ENCODE measurements at places on chromosomes 11 and 22.

DNA sequence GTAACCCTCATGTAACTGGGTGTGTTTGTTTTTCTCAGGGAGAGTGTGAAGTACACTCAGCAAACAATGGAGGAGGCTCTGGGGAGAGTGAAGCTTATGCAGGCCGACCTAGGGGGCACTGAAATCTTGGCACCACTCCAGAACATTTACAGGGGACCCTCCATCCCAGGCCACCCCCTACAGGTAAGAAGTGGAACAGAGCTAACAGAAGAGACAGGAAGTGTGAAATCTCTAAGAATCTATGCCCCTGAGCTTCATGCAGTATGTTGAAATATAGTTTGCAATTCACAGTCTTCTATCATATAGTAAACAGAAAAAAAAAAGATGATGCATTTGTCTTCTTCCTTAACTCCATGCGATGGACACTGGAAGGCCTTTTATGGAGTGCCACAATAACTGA, 8.4 kb downstream of the VWA5A start:
- DNase-seq, result no peak

DNA sequence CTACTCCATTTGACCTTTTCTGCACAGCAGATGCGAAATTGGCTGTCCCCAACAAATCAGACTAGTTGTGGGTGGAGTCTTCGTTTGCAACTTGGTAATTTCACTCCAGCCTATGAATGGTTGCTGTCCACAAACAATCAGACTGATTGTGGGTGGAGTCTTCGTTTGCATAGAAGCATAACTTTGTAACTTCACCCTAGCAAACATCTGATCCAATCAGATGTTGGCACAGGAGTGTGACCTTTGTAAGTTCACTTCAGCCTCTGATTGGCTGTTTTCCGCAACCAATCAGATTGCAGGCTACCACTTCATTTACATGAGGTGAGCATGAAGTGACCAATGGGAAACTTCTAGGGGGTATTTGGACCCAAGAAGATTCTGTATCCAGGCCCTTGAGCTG, 16.3 kb upstream of the CABP2 start:
- no peak for DNase-seq

DNA sequence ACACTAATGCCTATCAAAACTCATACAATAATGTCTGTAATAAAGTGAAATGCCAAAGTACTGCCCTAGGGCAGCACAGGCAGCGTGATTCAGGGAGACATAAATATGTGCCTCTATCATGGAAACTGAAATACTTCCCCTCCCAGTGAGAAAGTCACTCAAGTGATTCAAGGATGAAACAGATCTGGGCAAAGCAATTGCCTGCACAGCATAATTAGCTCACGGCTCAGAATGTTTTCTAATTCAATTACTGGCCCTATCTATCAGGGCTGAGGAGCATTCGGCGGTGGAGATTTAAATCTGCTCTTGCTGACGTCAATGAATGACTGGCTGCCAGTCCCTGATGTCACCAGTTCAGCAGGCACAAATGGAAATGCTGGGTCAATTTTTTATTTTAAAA, 27.7 kb upstream of the PPP2R1B start:
- peak; percentile 79 for DNase-seq

GRCh38 chr11:9075556-9075955, 15.8 kb downstream of the SCUBE2 start:
- DNase-seq, result no peak

DNA sequence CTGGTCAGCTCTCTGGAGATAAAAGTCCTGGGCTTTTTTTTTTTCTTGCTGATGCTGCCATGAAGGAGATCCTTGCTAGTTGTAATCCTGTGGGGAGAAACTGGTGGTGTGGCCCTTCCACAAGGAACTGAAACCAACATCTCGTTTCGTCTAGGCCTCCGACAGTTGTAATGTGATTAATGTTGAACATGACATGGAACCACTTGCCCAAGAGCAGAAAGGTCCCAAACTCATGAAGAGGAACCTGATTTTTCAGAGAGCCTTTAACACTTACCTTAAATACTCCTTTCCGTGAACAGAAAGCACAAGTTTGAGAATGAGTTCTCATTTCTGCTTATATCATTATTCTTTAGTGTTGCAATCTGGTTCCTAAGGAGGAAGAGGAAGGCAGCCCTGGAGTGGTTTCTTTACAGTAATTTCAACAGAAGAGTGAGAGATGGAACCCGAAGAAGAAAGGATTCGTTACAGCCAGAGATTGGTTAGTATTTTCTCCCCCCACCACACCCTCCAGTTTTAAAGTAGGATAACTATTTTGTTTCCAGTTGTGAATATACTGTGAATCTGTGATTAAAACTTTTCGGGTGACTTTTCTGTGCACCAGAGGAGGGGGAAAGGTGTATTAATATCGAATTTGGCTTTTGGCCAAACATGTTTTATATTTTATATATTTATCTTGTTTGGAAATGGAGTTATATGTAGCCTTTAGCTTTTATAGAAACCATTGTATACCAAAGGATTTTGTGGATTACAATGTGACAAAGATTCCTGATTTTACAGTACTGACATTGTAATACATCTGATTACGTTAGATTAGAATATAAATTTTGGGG, 2.0 kb downstream of the KDM2A start:
- DNase-seq, result peak; percentile 10

- DNase-seq, result peak; percentile 0
Observed at GRCh38 chr11:84437071-84437980, 1151.2 kb upstream of the CCDC90B start.

- no peak for DNase-seq
Observed at GRCh38 chr11:78467931-78468330, 50.3 kb upstream of the GAB2 start.

GRCh38 chr11:94417386-94417987, 16.3 kb upstream of the GPR83 start:
- no peak for DNase-seq

- DNase-seq, result no peak
Observed at GRCh38 chr11:90241414-90241813, 18.6 kb upstream of the CHORDC1 start.

DNA sequence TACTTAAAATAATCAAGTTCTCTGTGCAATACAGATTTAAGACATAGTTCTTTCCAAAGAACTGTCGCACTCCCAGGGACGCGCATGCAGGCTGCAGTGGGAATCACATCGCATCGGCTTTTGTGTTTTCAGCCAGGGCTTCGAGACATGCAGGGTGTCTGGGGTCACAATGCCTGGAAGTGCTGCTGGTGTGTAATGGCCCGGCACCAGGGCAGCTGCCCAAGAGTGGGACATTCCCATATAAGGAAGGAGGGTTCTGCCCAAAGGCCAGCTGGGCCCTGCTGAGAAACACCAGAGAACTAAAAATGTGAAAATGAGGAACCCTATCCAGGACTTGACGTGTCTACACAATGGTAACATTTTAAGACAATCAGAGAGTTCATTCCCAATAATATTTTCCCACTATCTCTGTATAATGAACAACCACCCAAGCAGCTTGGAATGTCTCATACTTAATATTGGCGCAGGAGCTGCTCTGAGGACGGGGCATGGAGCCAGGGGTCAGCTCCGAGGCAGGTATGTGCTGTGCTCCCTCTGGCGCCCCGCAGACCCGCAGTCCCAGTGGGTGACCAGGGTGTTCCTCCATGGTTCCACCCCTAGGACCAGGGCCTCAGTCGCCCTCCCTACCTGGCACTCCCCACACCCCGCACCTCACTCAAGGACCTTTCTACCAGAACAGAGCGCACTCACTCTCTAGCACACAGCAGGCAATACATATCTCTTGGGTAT, 11.3 kb downstream of the MCAT start:
- DNase-seq, result no peak

GRCh38 chr11:24238771-24239645, 257.8 kb upstream of the LUZP2 start:
- DNase-seq, result no peak

DNA sequence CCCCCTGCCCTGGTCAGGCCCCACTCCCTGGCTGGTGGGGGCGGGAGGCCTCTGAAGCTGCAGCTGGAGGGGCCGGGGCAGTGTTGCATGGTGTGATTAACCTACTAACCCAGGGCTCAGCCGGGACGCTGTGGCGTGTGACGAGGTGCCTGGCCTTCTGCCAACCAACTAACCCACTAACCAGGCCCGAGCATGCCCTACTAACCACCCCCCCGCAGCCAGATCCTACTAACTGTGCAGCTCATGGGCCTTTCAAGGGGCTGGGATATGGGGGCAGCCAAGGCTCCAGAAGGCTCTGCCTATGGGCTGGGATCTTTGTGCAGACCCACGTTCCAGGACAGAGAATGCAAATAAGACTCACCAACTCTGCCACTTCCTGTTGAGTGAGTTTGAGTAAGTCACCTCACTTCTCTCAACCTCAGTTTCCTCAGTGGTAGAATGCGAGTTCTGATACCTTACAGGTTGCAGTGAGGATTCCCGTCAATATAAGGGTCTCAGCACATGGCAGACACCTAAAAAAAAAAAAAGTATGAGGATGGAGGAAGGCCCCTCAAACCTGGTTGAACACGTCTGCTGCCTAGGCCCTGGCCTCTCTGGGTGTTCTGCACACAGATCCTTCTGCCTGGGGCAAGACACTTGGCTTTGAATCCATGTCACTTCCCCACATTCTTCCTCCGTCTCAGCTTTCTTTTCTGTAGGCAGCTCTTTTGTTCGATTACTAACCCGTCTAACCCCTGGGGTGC, 14.1 kb downstream of the MIAT start:
- no peak for DNase-seq

- DNase-seq, result no peak
Observed at GRCh38 chr22:35552196-35552842, 11.7 kb downstream of the RASD2 start.

DNA sequence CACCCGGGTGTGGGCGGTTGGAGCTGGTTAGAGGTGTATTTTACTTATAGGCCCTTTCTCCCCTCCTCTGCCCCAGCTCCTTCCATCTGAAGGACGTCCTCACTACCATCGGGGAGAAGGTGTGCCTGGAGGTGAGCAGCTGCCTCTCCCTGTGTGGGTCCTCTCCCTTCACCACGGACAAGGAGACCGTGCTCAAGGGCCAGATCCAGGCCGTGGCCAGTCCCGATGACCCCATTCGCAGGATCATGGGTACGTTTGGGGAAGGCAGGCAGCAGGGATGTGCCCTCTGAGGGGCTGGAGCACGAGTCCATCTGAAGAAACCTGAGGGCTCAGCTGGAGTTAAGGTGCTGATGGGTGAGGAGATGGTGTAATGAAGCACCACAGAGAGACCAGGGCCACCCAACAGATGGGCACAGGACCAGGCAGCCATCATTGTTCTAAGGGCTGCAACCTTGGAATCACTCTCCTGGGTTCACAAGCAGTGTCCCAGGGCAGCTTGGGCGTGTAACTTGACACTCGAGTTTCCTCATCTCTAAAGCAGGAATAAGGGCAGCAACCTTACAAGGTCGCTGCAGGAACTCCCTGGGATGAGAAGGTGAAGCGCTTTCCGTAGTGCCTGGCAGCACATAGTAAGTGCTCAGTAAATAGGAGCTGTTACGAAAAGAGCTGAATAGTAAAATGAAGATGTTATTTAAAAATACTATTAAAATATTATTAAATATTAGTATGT, 29.4 kb downstream of the TCP11L1 start:
- DNase-seq, result no peak

DNA sequence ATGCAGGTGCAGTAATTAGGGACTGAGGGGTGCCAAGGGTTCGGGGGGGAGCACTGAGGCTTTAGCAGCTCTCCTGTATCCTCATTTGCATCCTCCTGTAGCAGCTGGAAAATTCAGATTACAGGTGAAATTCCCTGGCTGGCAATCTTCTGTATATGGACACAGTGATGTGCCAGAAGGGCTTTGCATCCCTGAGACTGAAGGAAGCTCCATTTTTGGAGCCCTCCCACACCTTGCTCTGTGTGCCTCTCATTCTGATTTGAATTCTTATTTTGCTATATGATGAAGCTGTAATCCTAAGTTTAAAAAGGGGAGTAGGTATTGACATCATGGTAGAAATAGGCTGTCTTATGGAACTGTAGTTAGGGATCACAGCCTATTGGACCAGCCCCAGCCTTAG, 46.6 kb downstream of the SCN3B start:
- no peak for DNase-seq

DNA sequence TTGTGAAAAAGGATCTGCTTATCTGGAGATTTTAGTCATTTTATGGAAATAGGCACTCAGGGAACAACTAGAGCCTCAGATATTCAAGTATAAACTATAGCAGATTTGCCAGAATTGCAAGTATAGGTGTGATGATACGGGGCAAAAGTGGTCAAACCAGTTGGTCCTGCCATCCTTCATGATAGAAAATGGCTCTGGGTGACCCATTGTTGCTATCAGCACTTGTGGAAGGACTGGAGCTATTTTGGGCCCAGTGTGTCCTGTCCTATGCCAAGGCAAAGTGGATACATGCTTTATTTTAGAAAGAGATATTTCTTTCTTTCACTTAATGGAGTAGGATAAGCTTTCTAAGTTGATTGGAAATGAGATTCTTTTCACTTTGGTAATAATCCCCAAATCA, 85.2 kb downstream of the PPP6R3 start:
- no peak for DNase-seq

DNA sequence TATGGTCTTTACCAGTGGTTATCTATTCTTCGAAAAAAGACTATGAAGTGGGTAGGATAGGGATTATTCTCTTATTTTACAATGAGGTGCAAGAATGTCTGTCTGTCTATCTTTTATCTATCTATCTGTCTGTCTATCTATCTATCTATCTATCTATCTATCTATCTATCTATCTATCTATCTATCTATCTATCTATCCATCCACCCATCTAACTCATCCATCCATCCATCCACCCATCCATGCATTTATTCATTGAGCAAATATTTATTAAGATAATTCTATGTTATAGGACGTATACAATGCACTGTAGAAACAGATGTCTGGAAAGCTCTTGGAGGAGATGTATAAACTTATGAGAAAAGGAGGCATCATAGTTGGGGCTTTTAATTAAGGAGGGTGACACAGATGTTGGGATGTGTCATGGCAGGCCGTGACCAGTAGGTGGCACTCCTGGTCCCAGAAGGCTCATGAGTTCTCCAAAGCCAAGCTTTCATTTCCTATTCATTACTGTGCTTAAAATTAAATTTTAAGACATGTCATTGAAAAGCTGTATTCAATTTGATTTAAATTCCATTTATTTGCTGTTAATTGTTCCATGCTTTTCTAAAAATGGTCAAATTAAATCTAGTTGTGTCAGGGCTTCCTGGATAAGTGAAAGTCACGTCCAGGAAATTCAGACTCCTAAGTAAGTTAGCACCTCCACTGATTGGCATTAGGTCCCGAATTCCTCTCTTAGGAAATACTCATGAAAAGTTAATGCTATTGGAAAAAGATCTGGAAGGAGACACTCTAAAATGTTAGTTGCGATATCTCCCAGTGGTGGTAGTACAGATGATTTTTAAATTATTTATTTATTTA, 19.0 kb upstream of the E2F8 start:
- DNase-seq, result no peak

All from epithelial cell of prostate (primary cell).